ENCODE measurements at places on chromosomes 12 and 14.

DNA sequence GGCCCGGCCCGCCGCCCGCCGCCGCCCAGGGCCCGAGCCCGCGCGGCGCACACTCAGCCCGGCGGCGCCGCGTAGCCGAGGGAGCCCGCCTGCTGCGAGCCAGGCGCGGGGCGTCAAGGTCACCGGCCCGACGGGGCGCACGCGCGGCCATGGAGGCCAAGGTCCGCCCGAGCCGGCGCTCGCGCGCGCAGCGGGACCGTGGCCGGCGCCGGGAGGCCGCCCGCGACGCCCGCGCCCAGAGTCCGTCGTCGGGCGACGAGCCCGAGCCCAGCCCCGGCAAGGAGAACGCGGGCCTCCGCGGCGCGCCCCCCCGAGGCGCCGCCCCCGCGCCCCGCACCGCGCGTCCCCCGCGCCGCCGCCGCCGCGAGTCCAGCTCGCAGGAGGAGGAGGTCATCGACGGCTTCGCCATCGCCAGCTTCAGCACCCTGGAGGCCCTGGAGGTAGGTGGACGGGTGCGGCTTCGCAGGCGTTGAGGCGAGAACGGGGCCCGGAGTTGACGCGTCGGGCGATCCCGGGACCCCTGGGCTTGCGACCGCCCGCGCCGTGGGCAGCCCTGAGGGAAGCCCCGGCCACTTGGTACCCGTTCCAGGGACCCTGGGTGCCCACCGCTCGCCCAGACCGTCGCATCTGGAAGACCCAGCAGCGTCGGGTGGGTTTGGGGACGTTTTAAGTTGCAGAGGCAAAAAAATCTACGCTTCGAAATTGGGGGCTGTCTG lies 629 bp downstream of the FBRSL1 start:
- DNase-seq: no peak

GRCh38 chr12:6975297-6976032 lies 4.8 kb downstream of the EMG1 start:
- DNase-seq: no peak

DNA sequence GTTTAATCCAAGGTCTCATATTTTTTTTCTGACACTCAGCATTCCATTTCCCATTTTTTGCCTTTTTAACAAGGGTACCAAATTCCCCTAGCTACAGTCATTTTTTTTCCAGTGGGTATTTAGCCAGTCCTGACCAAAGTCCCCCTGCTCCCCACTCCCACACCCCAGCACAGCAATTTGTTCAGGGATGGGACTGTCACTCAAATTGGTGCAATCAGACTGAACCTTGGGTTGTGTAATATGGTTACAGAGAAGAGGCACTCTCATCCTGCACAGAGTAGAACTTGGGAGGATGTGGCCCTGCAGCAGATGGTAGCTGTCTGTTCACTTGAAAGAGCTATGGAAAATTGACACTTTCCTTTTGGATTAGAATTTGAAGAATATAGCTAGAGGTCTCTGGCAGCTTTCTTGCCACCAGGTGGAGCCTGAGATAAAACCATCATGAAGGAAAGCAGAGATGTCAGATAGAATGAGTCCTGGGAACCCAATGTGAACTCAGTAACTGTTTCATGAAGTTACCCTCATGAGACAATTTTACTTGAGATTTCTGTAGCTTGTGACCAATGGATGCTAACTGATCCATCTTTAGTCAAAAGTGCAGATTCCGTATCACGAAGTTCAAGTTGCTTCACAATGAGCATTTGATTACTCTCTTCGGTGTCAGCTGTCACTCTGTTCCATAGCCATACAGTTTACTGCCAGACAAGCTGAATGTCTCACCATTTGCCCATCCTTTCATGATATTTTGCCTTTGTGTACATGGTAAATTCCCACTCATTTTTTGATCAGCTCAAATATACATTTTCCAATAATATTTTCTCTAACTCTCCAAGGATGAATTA lies 394.0 kb upstream of the SYT1 start:
- DNase-seq: no peak

DNA sequence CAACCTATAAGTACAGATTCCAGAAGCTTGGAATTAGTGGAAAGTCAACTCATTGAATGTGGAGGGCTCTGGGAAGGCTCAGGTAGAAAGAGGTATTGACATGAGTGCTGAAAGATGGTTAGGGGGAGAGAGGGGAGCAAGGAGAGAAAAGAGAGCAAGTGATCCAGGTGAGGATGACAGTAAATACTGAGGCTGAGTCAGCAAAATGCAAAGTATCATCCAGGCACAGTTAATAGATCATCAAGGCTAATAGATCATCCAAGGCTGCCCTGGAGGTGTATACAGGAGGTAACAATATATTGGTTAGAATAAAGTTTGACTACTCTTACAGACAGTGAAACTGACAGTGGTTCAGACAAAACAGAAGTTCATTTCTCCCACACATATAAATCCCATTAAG lies 100.5 kb downstream of the TBX5 start:
- DNase-seq: no peak

- DNase-seq: no peak
These were observed 115.4 kb downstream of the ADAMTS20 start for GRCh38 chr12:43436597-43436996.

GRCh38 chr12:104297477-104298113 lies 5.9 kb upstream of the EID3 start:
- DNase-seq: no peak

- DNase-seq: no peak
These were observed 78.1 kb upstream of the NOS1 start for GRCh38 chr12:117439531-117440001.

- DNase-seq: no peak
These were observed 451.3 kb downstream of the ZFP36L1 start for GRCh38 chr14:68341411-68342212.

DNA sequence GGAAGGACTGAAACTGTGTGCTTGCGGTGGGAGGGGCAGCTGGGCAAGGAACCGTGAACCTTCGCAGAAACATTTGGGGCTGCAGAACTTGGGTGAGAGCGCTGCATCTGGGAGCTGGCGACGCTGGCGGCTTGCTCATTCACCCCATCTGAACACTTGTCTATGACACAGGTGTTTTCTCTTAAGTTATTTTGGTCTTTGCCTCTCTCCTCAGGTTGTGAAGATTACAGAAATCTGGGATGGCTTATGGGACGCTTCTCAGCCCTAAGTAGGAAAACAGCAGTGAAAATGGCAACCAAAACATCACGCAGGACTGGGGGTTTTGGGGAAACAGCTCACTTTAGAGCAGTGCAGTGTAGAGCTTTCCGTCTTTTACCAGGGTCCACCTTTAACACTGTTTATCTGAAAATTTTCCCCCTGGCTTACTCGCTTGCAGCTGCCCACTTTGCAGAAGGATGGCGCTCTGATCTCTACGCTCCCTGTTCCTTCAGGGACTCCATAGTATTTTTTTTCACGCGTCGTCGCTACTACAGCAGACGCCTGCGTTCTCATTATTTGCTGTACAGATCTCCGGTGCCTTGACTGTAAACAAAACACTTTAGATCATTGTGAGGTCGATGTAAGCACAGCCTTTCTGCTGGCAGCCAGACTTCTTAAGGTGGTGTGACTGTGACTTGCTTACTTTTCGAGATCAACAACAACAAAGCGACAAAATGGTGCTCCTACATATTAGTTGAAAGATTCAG lies 2.7 kb upstream of the CDKN1B start:
- no peak for DNase-seq

DNA sequence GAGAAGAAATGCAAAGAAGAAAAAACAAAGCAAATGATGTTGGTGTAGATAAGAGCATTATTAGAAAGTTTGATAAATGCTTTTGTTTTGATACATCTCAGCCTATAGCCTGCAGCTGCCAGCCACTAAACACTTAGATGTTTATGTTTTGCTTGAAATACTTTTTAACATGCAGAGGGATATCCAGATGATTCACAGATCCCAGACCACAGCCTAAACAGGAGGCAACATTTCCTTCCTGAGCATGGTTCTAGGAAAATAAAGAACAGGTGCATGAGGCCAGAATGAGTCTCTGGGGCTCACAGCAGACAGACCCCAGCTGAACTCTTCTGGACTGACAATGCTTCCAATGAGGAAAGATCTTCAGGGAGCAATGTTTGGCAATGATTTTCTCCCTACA lies 103.7 kb upstream of the EEA1 start:
- no peak for DNase-seq

GRCh38 chr14:21475767-21476522 lies 814 bp downstream of the RAB2B start:
- no peak for DNase-seq

DNA sequence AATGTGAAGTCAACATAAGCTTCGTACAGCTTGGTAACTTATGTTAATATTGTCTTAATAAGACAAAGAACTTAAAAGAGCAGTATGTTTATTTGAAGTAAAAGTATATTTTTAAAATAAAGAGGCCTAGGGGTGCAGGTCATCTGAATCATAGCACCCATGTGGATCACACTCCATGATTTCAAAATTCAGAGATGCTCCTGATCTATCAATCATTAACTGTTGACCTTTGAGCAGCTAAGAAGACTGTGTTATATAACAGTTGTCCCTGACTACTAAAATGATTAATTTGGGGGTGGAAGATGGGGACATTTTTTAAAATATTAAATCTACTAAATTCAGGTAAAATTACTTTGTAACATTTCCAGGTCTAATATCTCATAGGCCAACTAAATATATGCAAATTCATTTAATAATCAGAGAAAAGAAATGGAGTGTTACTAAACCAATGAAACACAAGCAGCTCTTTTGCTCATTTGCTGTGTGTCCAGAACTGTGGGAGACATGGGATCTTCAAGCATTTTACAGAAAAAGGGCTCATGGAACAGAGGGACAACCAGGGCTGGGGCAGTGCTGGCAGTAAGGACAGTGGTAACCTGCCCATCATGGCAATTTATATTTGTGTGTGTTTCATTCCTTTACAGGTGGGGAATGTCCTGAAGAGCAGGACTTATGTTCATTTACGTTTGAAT lies 120.7 kb upstream of the PCED1B start:
- DNase-seq: no peak

DNA sequence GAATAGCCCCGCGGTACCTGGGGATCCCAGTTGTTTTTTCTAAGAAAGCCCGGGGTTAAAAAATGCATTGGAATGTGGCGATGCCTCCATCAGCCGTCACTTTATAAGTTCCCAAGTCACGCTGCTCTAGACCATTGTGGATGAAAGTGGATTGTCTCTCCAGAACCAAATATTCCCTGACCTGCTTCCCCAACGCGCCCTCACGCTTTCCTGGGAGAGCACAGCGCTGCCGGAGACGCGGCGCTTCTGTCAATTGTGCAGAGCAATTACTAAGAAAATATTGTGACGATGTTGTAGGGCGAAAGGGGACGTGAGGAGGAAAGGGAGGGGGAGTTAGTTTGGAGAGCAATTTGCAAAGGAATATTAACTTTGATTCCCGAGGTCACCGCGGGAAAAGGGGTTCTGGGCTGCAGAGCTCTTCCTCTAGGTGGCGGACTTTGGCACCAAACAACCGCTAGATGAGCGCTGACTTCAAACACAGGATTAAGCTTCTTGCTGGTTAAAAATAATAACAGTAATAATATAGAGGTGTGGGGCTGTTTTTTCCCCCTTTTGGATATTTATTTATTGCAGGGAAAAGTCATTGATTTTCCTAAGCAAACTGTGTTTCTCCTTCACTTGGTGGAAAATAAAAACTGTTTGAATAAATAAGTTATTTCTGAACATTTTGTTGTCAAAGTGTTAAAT lies 9.6 kb upstream of the FOXG1 start:
- DNase-seq: no peak

GRCh38 chr14:104147346-104148125 lies 9.1 kb downstream of the KIF26A start:
- DNase-seq: no peak

DNA sequence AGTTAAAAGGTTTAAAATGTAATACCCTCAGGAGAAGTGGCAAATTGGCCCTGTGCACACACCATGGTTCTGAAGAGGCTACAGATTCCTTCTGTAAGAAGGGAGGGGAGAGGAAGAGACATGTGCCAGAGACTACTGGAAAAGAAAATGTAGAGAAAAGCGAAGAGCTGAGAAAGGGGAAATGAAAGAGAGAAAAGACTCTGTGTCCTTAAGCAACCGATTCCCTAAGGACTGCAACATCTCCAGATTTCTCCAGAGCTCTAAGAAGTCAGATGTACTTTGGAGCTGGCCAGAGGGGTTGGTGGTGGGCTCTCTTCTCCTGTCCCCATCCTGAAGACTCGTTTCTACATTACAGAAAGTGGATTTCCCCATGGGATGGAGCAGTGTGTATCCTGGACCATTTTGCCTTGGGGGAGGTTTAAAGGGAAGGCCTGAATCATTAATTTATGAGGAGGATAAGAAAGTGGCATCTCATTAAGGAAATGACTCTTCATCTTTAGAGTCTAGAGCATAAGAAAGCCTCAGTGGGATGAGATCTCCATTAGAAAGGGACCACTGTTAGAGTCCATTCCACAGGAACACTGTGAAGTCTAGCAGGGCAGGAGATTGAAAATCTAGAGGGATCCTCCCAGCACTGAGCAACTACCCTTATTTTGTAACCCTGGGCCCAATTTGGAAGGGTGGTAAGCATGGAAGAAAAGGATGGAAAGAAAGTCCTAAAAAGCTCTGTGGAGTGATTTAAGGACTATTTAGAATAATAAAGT lies 45.5 kb upstream of the FUT8 start:
- no peak for DNase-seq

- DNase-seq: no peak
These were observed 40.5 kb upstream of the USP44 start for GRCh38 chr12:95591731-95592130.

- DNase-seq: no peak
These were observed 17.1 kb downstream of the SLC11A2 start for GRCh38 chr12:51009056-51009440.

DNA sequence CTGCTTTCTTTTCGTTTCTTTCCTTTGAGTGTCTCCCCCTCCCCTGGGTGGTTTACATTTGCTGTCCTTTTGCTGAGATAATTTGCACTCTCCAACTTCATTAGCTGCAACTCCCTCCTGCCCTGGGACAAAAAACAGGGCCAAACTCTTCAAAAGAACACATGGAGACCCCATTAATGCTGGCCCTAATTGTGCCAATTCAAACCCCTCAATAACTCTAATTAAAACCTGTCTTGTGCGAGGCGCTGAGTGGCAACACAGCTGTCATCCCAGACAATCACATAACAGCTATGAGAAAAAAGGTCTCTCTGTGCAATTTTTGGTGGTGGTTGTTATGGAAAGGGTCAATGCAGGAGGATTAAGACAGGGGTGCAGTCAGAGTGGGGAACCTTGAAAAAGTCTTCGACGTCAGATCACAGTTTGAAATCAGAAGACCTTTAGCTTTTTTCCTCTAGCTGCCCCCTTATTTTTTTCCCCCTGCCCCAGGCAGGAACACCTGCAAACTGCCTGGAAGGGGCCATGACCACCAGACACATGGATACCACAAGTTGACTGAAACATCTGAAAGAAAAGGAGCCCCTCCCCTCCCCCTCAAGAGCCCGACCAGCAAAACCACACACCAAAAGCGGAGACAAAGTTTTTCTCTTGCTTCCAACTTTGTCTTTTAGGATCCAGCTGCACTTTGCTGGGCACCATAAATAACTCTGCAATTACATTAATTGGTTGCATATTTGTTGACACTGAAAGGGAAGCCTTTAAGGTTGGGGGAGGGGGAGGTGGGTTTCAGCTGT lies 26.5 kb upstream of the SMOC1 start:
- no peak for DNase-seq
